ENCODE measurements at places on chromosomes 7 and 10.

DNA sequence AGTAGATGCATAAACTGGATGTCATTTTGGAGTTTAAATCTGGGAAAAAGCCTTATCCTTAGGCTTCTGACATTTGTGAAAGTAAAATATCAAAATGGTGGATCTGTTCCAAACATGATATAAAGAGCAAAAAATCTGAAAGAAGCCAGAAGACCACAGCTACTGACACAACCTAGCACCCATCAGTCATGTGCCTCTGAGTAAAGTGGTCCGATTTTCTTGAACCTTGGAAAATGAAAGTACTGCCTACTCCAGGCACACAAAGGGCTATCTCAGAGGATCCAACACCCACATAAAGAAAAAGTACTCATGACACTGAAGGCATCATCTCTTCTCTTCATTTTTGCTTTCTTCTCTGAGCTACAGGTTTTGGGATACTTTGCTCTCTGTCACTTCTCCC lies 150.7 kb downstream of the KMT2E start:
- DNase-seq = no peak

GRCh38 chr10:124568848-124569622 lies 107.4 kb downstream of the LHPP start:
- DNase-seq = no peak

- DNase-seq = no peak
Observed at GRCh38 chr10:20396701-20397100, 500.4 kb downstream of the NEBL start.

GRCh38 chr7:22397981-22398380 lies 41.0 kb upstream of the RAPGEF5 start:
- DNase-seq = no peak

DNA sequence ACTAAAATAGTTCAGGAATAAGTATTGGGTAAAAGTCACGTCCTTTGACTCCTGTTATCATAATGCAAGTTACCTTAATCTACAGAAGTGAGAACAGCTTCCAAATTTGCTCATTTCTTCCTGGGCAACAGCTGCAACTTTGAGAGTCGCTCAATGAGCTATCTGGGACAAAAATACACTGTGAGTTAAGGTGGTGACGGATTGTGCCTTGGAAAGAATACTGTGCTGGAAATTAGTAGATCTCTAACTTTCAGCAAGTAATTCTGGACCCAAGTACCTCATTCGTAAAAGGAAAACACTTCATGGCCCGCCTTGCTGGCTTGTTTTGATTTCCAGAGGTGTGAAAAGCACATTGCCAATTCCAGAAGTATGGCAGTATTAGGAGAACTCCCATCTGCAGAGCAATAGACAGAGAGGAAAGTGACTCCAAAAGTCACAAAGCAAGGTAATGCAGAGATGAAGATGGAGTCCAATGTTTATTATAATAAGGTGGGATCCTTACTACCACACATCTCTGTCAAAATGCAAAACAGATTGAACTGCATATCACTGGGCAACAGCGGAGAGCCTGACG lies 626.0 kb downstream of the SORCS3 start:
- DNase-seq = no peak

GRCh38 chr10:76643511-76643911 lies 994.1 kb downstream of the KCNMA1 start:
- DNase-seq = no peak

DNA sequence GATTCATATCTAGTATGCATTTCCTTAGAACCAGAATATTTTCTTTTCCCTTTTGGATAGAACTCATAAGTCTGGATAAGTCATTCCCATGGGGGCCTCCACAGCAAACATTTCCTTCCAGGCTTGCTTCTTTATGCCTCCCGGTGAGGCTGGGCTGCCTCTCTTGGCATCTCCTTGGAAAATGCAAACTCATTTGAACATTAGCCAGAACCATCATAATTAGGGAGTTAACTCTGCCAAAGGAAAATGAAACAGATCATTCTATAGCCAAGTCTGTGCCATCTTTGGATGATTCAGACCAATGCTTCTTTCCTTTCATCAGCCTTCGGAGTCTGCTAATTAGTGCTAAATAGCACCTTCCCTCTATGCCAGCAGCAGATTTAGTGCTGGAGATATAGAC lies 81.1 kb downstream of the PLPP4 start:
- DNase-seq = no peak

DNA sequence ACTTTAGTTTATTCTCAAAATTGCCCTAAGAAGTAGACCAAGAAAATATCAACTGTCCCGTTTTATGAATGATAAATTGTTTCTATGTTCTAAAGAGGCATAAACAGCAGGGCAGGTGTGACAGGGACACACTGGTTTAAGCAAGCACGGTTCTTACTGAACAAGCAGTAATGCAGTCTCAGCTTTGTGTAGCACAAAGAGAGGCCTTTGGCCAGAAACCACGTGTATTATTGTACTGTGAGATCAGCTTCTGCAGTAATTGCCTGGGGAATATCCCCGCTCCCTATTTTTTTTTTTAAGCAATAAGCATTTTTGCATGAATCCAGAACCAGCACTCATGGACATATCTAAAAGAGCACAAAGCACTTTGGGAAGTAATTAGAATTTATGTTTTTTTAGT lies 255.4 kb downstream of the WDR11 start:
- no peak for DNase-seq

DNA sequence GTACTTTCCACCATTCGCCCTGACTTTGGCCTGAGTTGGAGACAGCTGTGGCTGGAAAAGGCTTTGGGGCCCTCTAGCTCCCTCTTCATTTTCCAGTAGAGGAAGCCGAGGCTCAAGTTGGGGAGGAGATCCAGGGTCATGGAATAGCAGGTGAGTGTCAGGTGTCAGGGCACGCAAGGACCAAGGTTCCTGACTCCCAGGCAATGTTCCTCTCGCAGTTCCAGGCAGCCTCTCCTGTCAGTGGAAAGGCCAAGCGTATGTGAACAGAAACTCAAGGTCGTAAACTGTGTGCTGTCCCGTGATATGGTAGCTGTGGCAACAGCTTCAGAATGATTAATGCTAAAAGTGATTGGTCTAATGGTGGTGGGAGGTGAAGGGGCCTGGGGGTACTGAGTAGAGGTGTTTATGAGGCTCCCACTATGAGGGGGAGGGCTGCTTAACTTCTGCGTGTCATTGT lies 13.2 kb downstream of the ADAMTS14 start:
- no peak for DNase-seq

DNA sequence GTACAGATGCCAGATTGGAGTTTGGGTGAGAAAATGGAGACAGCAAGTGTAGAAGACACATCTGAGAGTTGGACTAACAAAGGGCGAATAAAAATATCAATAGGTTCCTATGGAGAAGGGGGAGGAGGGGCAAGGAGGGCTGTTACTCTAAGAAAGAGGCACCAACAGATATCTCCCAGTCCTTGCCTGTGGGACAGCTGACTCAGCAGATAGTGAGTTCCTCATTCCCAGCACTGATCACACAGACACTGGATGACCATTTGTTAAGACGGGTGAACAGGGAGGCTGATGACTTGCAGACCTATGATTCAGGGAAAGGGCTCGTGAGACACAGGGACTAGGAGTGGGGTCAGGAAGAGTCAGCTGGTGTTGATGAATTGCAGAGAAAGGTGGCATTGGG lies 5.7 kb upstream of the PRR15 start:
- no peak for DNase-seq

DNA sequence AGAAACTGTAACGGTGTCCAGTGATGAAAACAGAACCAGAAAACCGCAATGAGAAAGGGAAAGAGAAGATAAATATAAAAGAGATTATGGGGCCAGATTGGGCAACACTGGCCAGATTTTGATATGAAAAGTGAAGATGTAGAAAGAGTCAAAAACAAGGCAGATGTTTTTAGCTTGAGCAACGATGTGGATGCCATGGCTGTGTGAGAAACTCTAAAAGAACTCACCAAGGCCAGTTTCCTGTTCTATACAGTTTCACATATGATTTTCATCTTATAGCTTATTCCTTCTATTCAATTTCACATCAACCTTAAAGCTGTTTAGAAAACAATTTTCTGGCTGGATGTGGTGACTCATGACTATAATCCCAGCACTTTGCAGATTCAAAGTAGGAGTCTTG lies 36.3 kb downstream of the CSTF2T start:
- DNase-seq = no peak

GRCh38 chr7:143322760-143323633 lies 7.1 kb downstream of the CLCN1 start:
- DNase-seq = no peak

GRCh38 chr10:132626761-132627665 lies 89.4 kb downstream of the INPP5A start:
- DNase-seq = no peak

All from nucleus accumbens (tissue), 56 donors.